ENCODE measurements at places on chromosomes 6 and 20. TPM values are rescaled to one million over a fixed set of nuclear protein-coding genes. Genes with fewer than 3 reads are reported as not detected.
A peak's percentile ranks its signal among the peaks of the same experiment; 100 is the strongest.

BMP7 gene
- 16.0 TPM for total RNA-seq

TMEM217 gene
- total RNA-seq, result 0.31 TPM

MROH8 gene
- total RNA-seq, result 10.5 TPM

OPN5 gene
- not detected for total RNA-seq

TBX18 gene
- 18.1 TPM for total RNA-seq

TP53TG5 gene
- not detected for total RNA-seq

C20orf141 gene
- not detected for total RNA-seq

FAXC gene
- total RNA-seq, result 4.9 TPM

HDGFL1 gene
- total RNA-seq, result not detected

MOG gene
- not detected for total RNA-seq

UBE2C gene
- total RNA-seq, result 13.8 TPM

FNDC1 gene
- total RNA-seq, result 102 TPM

LGSN gene
- total RNA-seq, result not detected

ADGRF1 gene
- 9.4 TPM for total RNA-seq

GRCh38 chr6:158758941-158759479 is 60.2 kb downstream of the EZR start:
- DNase-seq, result no peak

DNA sequence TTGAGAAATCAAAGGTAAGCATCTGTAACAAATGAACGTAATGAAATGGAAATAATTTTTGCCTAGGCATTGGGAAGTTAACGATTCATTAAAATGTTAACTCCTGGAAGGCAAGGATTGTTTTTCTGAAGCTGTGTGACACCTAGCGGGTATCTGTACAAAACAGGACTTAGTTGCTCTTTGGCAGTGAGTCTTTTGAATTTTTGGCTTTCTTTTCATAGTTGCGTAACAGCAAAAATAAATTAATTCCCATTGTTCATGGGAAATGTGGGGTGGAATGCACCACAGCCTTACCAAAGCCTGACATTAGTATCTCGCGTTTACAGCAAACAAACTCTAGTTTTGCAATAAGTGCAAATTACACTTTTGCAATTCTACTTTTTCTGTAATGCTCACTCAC is 92.7 kb upstream of the DTNBP1 start:
- DNase-seq, result no peak

DNA sequence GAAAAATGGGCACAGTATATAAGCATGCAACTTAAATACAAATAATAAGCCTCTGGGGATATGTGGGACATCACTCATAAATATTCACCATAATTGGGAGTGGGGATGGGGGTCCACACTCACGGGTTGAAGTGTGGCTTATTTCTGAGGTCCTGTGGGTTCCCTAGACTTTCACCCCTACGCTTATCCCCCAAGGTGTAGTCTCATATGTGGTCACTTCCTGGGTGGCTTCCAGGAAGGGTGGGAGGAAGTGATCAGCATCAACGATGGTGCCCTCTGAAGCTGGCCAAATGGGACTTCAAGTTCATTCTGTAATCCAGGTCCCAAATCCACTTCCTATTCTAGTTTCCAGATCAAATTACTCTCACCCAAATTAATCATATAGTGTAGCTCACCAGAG is 59.5 kb downstream of the GNAS start:
- no peak for DNase-seq

- DNase-seq, result peak; percentile 39
Measured at GRCh38 chr20:2103461-2104153, 2.0 kb downstream of the STK35 start.

DNA sequence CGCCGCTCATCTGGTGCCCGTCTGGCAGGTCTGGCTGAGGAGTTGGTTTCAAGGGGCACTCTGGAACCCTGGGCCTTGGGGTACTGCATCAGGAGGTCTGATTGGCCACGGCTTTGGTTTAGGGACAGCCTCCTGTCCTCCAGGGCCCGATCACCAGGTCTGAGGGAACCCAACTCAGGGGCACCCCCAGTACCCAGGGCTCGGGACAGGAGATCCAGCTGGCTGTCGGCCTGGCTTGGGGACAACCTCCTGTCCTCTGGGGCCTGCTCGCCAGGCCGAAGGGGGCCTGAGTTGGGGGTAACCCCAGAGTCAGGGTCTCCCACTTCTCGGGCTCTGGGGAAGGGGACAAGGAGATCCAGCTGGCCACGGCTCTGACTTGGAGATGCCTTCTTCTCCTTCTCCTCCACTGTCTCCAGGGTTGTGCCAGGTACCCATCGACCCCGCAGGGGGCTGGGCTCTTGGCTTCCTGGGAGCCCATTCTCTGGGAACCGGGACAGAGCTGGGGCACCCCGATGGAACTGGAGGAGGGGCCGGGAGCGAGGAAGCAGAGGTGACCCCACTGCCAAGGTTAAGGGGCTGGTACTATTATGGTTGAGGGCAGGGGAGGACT is 2.4 kb upstream of the EIF6 start:
- no peak for DNase-seq

- DNase-seq, result no peak
Measured at GRCh38 chr6:113631666-113632065, 225.5 kb upstream of the MARCKS start.

DNA sequence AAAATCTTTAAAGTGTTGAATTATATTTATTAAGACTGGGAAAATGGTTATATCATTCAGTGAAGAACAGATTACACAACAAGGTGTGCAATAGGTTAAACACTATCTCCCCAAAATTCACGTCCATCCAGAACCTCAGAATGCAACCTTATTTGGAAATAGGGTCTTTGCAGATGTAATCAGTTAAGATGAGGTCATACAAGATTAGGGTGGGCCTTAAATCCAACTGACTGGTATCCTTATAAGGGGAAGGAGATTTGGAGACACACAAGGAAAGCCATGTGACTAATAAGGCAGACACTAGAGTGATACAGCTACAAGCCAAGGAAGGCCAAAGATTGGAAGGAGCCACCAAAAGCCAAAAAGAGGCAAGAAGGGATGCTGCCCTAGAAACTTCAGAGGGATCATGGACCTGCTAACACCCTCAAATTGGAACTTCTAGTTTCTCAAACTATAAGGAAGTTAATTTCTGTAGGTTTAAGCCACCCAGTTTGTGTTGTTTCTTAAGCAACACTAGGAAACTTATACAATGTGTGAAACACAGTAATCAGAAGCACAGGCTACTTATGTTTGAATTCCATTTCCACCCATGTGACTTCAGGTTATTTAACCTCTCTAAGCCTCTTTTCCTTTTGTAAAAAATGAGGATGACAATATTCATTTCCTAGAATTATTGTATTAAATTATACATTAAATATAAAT is 16.9 kb downstream of the ILRUN start:
- no peak for DNase-seq

GRCh38 chr6:100979267-100979666 is 98.1 kb upstream of the ASCC3 start:
- DNase-seq, result no peak

GRCh38 chr6:2575236-2575635 is 175.5 kb downstream of the MYLK4 start:
- no peak for DNase-seq

DNA sequence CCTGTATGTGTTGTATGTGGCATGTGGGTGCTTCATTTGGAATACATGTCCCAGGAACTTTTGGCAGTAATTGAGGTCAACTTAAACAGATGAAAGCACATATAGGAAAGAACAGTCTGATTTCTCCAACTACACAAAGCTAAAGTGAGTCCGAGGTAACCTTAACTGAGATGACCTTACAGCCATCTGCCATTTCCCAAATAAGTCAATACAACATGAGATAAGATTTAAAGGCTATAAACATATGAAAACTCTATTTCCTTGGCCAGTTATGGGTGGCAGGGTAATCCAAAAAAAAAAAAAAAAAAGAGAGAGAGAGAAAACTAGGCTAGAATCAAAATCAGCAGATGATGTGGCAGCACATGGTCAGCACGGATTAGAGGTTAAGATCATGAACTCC is 1068.3 kb downstream of the KHDRBS2 start:
- no peak for DNase-seq

DNA sequence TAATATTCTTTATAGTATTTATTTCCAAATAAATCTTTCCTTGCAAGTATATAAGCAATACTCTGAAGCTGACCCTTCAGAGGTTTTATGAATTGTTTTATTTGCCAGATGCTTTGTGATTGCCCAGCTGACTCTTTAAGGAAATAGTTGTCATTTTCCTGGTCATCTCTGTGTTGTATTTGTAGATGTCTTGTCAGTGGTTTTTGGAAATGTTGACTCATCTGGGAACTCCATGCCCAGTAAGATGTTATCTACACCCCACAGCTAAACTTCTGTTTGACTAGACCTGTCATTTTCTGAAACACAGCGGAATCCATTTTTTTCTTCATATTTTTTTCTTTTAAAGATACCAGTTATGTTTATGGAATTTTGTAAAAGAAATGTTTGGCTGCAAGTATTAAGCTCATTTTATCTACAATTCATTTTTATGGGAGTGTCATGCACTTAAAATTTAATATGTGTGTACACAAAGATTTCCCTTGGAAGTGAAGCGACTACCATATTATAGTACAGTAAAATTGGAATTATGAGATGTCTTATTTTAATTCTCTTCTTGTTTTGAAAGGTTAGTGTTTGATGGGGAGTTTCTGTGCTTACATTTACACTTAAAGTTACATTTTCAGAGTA is 491.0 kb downstream of the NKAIN2 start:
- no peak for DNase-seq

DNA sequence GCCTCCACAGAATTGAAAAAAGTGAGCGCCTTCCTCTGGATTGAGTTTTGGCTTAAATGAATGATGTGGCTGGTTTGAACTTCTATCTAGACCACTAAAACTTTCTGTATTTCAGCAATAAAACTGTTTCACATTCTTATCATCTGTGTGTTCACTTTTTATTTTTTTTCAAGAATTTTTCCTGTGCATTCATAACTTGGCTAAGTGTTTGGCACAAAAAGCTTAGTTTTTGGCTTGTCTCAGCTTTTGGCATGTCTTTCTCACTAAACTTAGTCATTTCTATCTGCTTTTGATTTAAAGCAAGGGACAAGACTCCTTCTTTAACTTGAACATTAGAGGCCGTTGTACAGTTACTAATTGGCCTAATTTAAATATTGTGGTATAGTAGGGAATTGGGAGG is 1015.1 kb downstream of the EPHA7 start:
- peak; percentile 16 for DNase-seq

DNA sequence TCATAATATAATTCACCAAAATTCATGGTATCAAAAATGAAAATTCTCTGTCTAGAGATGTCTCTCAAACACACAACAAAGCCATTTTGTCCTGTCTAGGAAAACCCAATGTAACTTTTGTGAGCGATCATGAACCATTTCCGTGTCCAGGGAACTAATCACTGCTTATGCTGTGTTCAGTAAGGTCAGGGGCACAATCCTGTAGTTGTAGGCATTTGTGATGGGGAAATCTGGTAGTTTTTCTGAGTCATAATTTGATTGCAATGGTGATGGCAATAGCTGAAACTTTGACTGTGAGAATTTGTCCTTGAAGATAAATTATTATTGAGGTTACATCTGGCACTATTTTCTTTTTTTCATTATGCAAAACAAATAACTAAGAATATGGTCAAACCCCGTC is 21.0 kb upstream of the GCLC start:
- no peak for DNase-seq

GRCh38 chr20:24954566-24954965 is 5.5 kb downstream of the CST7 start:
- no peak for DNase-seq

GRCh38 chr6:127606131-127606562 is 29.2 kb downstream of the C6orf58 start:
- DNase-seq, result peak; percentile 29

GRCh38 chr20:55569084-55569483 is 436.2 kb downstream of the CBLN4 start:
- DNase-seq, result no peak

- no peak for DNase-seq
Measured at GRCh38 chr20:49695830-49696229, 17.8 kb downstream of the B4GALT5 start.

DNA sequence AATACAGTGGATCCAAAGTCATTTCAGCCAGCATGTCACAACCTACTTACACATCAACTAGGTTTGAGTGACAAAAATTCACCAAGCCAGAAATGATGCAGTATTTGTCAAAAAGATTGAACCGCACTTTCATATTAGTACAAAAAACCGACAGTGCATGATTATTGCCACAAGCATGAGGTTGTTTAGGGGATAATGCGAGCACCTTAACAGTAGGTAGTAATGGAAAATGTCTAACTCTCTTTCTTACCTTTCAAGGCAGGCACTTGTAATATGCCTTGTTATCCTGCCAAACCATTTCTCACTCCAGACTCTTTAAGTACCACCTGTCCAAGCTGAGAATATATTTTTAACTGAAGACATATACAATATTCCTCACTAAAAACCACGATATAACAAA is 270.3 kb upstream of the THEMIS start:
- DNase-seq, result no peak

GRCh38 chr6:111606620-111607115 is 990 bp upstream of the TRAF3IP2 start:
- DNase-seq, result no peak

DNA sequence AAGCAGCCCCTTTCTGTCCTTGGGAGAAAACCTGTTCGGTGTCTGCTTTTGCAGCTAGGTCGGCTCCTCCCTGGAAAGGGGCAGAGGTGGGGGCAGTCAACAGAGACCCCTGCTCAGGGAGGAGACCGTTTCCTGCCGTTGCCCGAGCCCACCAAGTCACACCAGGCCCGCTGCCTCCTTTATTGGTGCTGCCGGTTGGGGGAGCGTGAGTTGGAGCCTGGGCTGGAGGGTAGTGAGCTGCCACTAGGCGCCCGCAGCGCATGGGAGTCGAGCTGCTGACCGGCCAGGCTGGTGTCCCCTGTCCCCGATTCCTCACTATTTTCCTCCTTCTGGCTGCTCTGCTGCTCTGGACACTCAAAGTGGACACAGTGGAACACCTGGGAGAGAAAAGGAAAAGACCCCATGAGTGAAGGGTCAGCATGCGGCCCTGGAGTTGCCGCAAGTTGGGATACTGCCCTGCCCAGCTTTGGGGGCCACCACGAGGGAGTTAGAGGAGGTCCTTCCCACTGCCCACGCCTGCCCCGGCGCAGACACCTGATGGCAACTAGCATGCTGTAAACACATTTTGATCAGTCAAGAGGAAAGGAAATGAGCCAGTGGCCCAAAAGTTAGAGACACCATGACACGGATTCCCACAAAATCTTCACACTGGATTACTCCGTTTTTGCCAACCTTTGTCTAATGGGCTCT is 355.4 kb downstream of the ZFAND3 start:
- DNase-seq, result no peak
